ENCODE measurements at places on chromosomes 16 and 17. TPM values are rescaled to one million over a fixed set of nuclear protein-coding genes. Genes with fewer than 3 reads are reported as not detected.

The SMARCD2 gene
- 134 TPM for total RNA-seq

- no peak for DNase-seq
Measured at GRCh38 chr16:50741225-50741780, 583 bp upstream of the CYLD start.

DNA sequence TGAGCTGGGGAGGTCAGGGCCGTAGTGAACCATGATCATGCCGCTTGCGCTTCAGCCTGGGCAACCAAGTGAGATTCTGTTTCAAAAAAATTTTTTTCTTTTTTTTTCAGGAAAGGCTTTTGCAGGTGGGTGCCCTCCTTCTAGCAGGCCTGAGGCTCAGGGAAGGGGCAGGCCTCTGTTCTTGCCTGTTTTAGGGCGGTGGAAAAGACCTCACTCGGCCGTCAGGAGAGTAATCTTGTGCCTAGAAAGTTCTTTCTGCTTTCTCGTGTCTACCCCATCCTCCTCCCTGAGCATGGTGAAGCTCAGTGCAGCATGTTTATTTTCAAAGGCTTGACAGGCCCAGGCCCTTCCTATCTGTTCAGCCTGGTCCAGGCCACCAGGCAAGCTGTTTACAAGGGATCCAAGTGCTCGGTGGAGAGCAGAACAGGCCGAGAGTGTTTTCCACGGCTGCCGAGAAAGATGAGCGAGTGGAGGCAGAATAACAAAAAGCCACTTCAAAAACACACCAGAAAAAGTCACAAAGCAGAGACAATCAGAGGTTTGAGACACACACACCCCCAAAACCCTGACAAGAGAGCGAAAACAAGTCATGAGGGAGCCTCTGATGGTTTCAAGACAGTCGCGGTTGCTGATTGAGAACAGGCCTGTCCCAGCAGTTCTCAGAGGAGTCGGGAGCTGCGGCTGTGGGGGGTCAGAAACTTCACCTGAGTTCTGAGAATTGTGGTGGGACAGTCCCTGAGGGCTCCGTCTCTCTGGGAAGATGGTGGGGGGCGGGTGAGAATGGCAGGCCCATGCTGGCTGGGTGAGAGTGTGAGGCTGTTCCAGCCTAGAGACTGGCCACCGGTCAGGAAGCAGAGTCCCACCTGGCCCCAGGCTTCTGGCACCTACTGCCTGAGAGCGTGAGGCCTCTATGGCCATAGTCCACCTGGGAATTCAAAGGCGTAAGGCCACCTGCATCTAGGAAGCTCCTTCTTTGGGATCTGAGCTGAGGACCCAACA lies 37.5 kb upstream of the CCR7 start:
- no peak for DNase-seq

- DNase-seq, result no peak
Measured at GRCh38 chr16:81620796-81621195, 158.3 kb upstream of the PLCG2 start.

DNA sequence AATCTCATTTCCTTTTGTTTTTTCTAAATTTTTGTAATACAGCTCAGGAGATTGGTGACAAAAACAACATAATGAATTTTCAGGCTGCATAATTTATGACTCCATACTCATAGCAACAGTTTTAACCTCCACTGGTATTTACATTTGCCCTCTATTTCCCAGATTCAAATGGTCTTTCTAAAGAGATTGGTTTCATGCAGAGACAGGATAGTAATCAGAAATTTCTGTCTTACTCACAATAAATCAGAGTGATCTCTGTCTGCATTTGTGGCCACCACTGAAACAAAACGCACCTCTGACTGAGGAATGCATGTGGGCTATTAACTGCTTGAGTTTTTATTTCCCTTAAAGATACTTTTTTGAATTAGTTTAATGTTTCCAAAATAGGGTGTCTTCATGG lies 1526.0 kb downstream of the CDH8 start:
- DNase-seq, result no peak

The POLR3E gene
- total RNA-seq, result 68.7 TPM

DNA sequence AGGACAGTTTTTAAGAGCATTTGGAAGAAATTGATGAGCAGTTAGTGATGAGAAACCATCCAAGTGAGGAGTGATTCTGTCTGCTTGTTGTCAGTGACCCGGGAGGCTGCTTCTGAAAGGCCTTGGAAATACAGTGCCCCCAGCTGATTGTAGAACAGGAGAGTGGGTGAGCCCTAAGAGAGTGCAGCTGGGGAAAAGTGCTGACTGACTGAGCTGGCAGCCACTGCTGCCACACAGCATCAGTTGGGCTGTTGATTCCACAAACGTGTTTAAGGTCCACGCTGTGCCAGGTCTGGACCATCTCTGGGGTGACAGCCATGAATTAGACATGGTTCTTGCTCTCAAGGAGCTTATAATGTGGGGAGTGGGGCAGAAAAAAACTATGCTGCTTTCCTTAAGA lies 18.9 kb downstream of the NUP93 start:
- DNase-seq, result no peak

The FKBP10 gene
- 132 TPM for total RNA-seq

GRCh38 chr16:86640265-86640843 lies 62.0 kb downstream of the FOXL1 start:
- DNase-seq, result no peak

The TNFSF13 gene
- 0.20 TPM for total RNA-seq

GRCh38 chr16:57653936-57654335 lies 14.2 kb upstream of the ADGRG3 start:
- DNase-seq, result no peak

- DNase-seq, result no peak
Measured at GRCh38 chr17:46732754-46733398, 85.6 kb downstream of the WNT3 start.

DNA sequence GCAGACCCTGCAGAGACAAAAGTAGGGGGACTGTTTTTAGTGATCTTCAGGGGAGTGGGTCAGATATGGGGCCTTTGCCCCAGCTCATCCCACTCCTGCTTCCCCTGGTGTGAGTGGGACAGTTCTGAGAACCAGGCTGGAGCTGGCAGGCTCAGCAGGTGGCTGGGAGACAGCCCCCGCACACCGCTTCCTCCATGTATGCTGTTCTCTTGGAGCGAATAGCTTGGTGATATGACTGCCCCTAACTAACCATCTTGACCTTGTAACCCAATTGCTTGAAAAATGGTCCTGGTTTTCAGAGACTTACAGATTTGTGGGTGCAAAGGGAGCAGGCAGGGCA lies 61.5 kb downstream of the PRMT7 start:
- DNase-seq, result no peak

The EPN3 gene
- 53.2 TPM for total RNA-seq

DNA sequence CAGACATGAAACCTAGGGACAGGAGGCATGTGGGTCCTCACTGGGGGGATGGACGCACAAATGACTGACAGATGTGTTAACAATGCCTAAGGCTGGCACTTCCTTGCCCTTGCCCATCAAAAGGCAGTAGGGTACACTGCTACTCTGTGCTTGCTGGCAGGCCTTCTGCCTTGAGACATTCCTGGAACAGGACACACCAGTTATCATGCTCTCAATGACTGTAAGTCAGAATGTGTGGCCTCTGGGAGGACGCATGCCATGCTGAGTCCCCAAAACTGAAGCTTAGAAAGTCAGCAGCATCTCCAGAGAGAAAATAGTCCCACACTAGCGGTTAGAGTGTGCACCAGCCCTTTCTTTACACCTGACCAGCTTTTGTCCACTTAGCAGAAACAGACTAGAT lies 16.1 kb upstream of the SREBF1 start:
- DNase-seq, result no peak

The EFCAB5 gene
- total RNA-seq, result 0.43 TPM

The QRICH2 gene
- 1.1 TPM for total RNA-seq

DNA sequence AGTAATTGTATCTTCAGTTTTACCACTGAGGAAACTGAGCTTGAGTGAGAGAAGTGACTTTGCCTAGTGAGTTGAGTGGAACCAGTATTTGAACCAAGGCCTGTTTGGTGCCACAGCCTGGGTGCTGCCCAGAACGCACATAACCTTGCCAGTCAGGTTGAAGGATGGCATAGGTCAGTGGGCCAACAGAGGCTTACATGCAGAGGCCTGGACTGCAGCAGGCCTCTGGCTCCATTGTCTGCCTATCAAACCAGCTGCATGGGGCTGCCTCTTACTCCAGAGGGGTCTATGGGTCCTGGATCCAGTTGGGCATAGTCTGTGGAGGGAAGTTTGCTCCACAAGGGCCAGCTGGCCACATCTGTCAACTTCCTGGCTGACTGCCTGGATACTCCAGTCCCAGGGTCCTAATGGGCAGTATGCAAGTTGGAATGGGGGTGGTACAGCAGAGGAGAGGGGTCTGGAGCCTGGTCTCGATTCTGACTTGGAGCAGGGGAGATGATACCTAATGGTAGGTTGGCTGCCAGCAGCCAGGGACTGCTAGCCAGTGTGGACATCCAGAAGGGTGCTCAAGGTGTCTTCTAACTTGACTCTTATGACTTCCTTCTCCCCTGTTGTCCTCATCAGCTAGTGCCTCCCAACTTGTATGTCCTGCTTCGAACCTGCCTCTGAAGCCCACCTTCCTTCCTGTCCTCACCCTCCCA lies 11.1 kb upstream of the RNF112 start:
- DNase-seq, result no peak

The CTRB2 gene
- total RNA-seq, result not detected

- peak; percentile 47 for DNase-seq
Measured at GRCh38 chr17:81223762-81224130, 981 bp upstream of the CEP131 start.

DNA sequence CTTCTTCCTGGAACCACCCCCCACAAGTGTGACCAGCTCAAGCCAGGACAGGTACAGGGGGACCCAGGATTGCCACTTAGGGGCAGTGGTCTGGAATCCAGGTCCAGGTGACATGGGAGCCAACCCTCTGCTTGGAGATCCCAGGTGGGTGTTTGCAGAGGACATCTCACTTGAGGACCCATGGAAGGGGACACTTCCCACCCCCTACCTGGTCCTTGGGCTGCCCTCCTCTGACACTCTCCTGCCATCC lies 145.5 kb downstream of the SEC14L1 start:
- DNase-seq, result no peak

The RPAIN gene
- total RNA-seq, result 36.5 TPM

GRCh38 chr16:75746359-75746758 lies 20.1 kb upstream of the CPHXL start:
- DNase-seq, result no peak

The HOXB7 gene
- 28.2 TPM for total RNA-seq

The PLXDC1 gene
- 0.14 TPM for total RNA-seq

- no peak for DNase-seq
Measured at GRCh38 chr17:40511667-40512220, 10.3 kb upstream of the TNS4 start.

The MINK1 gene
- 49.4 TPM for total RNA-seq

DNA sequence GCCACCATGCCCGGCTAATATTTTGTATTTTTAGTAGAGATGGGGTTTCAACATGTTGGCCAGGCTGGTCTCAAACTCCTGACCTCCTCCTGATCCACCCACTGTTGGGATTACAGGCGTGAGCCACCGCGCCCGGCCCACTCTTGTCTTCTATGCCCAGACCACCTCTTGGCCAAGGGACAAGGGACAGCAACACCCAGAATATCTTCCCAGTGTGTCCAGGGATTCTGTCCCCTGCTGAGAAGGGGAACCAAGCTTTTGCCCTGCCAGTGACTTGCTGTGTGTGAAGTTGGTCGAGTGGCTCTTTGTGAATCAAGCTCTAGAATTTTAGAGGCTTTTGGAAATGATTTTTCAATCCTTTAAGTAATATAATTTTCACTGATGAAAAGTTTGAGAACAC lies 1.7 kb upstream of the MPO start:
- DNase-seq, result no peak

The KRTAP9-2 gene
- not detected for total RNA-seq

DNA sequence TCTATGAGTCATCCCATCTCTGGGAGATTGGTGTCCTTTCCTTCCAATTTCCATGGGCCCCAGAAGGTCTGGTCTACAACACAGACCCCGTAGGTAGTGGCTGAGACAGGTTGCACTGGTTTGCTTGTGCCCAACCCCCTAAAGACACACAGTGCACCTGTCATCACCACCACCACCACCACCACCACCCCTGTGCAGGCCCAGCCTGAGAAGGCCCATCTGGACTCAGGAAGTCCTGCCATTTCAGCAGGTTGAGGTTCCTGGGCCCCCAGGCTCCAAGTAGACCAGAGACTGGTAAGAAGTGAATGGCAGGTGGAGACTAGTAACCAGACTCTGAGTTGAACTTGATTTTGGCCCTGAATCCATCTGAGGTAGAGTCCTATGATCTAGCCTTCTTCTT lies 25.9 kb upstream of the PHB1 start:
- DNase-seq, result peak; percentile 40

DNA sequence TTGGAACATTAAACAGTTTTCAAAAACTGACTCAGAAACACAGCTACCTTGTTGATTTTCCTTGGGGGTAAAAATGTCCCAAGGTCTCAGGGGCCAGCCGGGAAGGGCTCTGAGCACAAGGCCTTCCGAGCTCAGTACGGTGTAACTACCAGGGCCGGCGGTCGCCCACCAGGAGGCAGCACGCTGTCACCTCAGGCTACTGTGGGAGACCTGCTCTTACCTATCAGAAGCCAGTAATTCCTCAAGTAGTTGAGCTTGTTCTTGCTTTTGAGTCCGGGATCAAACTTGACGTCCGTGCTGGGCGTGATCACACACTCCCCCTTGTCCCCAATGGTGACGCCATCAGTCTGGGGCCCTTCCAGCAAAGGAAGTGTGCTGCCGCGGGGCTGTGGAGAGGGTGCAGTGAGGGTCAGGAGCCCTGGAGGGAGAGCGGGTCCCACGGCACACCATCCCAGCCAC lies 43.4 kb upstream of the ICAM2 start:
- DNase-seq, result peak; percentile 73

The HOXB4 gene
- 3.9 TPM for total RNA-seq

- DNase-seq, result peak; percentile 45
Measured at GRCh38 chr17:41919840-41920579, 1.3 kb upstream of the ACLY start.

DNA sequence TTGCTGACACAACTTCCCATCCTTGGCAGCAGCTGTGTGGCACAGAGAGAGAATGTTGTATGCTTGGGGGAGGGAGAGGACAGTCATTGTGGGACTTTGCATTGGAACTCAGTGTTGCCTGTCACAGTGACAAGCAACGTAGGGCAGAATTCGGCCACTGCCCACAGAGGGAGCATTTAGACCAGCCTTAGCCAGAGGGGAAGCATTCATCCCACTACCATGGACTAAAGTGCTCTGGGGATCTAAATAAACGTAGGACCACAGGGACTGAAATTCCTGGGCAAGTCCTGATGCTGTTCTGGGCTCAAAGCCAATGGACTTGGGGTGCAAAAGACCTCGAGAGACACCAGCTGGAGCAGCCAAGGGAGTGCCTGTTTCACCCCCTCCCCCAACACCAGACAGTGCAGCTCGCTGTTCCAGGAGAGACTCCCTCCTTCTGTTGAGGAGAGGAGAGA lies 44.9 kb downstream of the ABCA8 start:
- no peak for DNase-seq

DNA sequence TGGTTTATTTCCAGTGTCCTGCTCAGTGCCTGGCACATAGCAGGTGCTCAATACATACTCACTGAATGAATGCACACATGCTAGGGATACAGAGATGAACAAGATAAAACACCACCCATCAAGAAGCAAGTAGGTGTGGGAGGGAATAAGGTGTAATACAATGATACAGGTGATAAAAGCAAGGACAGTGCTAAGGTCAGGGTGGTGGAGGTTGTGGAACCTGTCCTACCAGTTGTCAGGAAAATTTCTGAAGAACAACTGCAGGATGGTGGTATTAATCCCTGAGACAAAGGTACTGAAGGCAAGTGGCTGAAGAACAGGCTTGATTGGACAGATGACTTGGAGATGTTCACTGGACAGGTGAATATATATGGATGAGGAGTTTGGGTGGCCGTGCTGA lies 1.8 kb downstream of the KNOP1 start:
- no peak for DNase-seq

Data from Caco-2 (cell line).